ENCODE measurements at places on chromosomes 11 and 22.

- DNase-seq = no peak
Measured at GRCh38 chr11:41534861-41535260, 75.4 kb upstream of the LRRC4C start.

DNA sequence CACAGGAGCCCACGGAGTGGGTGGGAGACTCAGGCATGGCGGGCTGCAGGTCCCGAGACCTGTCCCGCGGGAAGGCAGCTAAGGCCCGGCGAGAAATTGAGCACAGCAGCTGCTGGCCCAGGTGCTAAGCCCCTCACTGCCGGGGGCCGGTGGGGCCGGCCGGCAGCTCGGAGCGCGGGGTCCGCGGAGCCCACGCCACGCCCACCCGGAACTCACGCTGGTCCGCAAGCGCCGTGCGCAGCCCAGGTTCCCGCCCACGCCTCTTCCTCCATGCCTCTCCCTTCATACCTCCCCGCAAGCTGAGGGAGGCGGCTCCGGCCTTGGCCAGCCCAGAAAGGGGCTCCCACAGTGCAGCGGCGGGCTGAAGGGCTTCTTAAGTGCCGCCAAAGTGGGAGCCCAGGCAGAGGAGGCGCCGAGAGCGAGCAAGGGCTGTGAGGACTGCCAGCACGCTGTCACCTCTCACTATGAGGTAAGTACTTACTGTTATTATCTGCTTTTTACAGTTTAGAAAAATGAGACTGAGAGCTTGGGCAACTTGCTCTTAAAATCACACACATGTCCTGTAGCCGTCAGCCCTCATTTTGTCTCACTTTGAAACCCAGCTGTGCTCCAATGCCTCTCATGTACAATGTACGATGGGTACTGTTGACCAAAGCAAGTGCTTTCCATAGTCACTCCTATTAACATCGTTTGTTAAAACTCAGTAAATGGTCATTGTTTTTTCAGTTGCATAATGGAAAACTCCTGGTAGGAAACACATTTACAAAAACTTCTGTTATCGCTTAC lies 12.2 kb upstream of the OR10D3 start:
- DNase-seq = no peak

- no peak for DNase-seq
Measured at GRCh38 chr11:127640561-127641451, 640.2 kb upstream of the KIRREL3 start.

- no peak for DNase-seq
Measured at GRCh38 chr11:67516806-67517205, 6.4 kb downstream of the CABP2 start.

DNA sequence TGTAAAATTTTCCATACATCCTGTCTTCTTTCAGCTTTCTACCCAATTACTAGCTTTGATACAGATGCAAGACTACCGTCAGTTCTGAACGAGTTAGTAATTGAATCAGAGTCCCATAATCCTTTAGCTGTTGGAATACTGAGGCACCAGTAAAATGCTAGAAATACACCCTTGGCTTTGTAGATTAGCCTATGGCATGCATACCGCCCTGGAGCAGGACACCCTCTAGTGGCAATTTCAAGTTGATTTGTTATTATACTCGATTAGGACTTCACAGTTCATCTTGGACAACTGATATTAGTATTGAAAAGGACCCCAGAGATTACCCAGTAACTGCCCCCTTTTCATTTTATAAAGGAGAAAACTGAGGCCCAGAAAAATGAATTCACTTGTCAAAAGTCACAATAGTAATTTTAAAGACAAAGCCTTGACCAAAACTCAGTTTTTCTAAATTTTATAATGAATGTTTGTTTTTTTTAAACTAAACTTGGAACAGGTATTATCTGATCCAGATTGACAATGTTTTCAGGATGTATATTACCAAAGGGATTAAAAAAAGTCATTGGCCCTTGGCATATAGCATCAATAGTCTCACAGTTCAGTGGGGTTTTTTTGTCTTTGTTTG lies 72.6 kb downstream of the HIPK3 start:
- DNase-seq = peak; percentile 11

GRCh38 chr11:82930229-82930628 lies 28.7 kb downstream of the DDIAS start:
- no peak for DNase-seq

DNA sequence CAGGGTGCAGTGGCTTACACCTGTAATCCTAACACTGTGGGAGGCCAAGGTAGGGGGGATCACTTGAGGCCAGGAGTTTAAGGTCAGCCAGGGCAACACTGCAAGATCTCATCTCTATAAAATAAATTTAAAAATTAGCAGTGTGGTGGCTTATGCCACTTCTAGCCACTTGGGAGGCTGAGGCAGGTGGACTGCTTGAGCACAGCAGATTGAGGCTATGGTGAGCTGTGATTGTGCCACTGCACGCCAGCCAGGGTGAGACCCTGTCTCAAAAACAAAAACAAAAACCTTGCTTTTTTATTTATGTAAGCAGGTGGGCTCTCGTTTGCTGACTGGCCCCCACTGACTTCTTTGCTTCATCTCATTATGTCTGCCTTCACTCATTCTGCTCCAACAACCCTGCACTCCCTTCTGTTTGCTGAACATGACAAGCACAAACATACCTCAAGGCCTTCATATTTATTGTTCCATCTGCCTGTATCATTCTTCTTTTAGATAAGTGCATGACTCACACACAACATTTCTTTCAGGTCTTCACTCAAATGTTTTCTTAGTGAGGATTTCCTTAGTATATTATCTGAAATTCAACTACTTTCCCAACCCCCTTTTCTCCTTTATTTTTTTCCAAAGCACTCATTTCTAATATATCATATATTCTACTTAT lies 32.4 kb upstream of the CLNS1A start:
- DNase-seq = no peak

DNA sequence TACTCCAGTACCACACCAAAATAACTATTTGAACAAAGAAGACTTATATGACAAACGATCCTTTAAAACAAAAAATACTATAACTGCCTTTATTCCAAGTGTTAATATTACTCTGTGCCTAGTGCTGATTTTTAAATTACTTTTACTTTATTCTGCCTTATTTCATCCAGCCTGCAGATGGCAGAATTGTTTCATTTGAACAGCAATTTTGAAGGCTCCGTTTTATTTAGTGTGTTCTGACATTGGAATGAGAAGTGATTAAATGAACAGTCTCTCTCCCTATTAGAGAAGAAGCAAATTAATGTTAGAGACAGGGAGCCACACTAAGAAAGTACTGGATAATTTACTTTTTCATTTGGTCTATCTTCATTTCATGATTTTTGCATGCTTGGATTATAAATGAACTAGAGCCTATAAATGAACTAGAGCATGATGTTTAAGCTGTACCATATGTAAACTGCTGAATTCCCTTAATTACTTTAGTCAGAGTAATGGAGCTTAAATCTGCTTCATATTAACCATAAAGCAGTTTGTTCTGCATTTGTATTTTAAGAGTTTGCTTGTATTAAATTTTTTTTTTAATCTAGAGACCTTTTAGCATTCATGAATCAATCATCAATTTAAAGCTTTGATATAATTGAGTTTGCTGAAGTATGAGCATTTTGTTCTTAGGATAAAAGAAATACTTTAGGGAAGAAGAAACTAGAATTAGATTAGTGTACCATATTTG lies 9.8 kb downstream of the PDHX start:
- no peak for DNase-seq

DNA sequence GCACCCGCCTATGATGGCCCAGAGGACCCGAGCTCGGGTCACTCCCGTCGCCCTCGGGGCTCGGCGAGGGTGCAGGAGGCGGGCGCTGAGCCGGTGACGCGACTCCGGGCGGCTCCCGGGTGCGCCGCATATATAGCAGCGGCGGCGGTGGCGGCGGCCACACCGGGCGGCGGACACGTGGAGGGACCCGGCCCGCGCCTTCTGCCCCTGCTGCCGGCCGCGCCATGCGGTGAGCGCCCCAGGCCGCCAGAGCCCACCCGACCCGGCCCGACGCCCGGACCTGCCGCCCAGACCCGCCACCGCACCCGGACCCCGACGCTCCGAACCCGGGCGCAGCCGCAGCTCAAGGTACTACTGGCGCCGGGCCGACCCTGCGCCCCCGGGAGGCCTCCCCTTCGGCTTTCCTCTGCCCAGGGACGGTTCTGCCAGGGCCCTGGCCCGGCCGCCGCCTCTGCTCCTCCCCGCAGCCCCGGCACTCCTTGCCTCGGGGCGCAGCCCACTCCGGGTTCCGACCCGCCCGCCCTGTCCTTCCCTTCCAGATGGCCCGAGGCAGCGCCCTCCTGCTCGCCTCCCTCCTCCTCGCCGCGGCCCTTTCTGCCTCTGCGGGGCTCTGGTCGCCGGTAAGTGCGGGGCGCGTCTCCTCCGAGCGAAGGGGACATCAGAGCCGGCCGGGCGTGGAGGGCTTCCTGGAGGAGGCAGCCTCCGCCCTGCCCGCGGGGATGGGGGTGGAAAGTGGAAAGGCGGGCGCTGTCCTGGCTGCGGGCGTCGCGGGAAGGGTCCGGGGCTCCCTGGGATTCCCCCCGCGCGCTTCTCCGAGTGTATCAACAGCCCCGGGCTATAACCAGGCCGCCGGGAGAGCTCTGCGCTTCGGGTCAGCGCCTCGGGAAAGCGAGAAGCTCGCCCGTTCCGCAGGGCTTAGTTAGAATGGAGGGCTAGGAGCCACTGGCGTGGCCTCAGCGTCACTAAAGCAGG lies at the start of gene GAL:
TSS of gene GAL (plus strand) at position 160 of the 972 bp plus-strand sequence. CDS start at position 540, 380 bp downstream.
- no peak for DNase-seq

Measured in stimulated activated CD4-positive, alpha-beta T cell treated with anti-CD3 and anti-CD28 coated beads, Interleukin-2, amount 100 ng/mL, for 4 hours (primary cell).